DMS 273 treated with DMSO at 0.1 percent for 48 hours (cell line): ENCODE measurements at places on chromosomes 12 and 14.

GRCh38 chr14:104894331-104895206, 29.5 kb downstream of the CEP170B start:
- no peak for DNase-seq

- no peak for DNase-seq
Observed at GRCh38 chr12:115770643-115771042, 506.9 kb downstream of the MED13L start.

DNA sequence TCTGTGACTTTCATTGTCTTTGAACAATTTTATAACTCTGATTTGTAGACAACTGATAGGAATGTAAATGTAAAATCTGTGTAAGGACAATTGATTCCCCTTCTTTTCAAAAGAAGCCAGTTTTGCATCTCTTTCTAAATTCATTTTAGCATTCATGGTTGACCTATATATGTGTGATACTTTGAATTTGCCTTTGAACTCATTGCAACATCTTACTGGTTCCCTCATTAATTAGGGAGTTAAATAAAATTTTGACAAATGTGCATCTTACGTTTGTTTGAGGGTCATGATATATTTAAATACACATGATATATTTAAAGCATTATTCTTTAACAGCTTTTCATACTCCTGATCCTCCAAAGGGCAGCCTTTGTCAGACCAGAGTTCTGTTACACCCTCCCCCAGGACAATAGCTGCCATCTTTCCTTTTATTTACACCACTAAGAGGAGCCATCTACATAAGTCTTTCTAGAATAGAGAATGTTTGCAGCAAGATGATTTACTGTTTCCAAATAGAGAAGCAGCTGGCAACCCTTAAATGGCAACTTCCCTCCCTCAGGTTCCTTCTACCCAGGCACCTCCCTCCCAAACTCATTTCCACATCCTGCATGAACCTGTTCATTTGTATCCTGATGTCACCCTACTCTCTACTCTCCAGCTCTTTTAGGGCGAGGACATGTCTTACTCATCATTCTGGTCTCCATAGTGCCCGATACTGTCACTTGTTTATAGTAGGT, 40.2 kb upstream of the APPL2 start:
- DNase-seq = no peak

DNA sequence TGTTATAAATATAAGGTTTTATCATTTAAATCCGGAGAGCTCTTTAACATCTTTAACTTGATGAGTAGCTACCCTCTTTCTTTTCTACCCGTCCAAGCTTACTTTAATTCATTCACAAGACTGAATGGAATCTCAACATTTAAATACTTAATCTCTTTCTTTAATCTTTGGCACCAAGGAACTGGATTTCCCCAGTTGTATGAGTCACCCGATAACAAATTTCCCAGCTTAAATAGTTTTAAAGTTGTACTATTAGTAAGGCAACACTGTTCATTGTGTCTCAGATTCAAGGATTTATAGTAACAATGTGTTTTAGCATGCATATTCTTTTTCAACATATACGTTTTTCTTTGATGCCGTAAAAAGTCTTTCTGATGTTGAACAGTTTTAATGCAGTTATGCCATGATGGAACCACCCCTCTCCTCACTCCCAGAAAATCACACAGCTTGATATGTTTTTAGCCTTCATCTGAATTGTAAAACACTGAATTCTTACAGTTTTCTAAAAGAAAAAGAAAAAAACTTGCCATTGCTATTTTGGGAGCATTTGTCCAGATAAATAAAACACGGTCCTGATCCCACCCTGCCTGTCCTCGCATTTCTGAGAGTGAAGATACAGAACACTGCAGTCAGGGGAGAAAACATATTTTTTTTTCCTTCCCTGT, 16.0 kb upstream of the LRP6 start:
- DNase-seq = no peak

GRCh38 chr14:62957562-62957961, 87.7 kb downstream of the KCNH5 start:
- no peak for DNase-seq

GRCh38 chr14:103529383-103530365, 678 bp downstream of the TRMT61A start:
- no peak for DNase-seq

GRCh38 chr12:4439736-4440135, 5.9 kb downstream of the FGF6 start:
- DNase-seq = no peak

GRCh38 chr12:96236221-96236822, 42.1 kb downstream of the ELK3 start:
- DNase-seq = no peak

GRCh38 chr12:65876161-65876560, 51.9 kb downstream of the HMGA2 start:
- no peak for DNase-seq

DNA sequence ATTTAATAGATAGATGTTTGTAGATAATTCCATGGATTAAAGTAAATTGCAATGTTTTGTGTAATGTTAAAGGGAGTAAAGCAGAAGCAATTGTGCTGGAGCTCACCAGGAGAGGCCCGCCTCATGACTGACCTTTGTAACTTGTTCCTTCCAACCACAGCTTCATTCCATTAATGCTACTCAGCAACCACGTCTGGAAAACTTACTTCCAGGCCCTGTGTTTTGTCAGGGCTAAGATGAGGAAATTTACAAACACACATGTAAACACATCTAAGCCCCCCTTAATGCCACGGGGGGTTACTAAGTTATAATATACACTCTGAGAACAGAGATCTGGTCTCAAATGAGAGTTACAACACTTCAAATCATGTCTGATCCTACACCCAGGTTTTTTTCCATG, 12.4 kb downstream of the LUM start:
- DNase-seq = no peak

GRCh38 chr14:59633486-59633885, 56.9 kb upstream of the CCDC175 start:
- DNase-seq = no peak

GRCh38 chr12:112140728-112141127, 15.4 kb downstream of the TRAFD1 start:
- no peak for DNase-seq

DNA sequence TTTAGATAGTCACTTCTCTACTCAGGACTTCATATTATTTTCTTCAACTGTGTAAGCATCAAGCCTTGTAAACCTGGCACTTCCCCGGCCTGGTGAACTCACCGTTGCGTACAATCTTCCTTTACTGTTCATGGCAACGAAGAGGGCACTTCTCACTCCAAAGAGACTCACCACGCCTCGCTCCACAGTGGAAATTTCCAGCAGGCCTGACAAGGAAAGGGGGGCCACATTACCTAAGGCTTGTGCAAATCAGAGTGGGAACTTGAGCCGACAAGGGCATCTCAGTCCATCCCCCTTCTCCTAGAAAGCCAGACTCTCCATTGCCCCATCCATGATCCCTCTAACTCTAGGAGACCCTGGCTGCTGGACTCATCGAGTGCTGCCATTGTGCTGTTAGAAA, 1.6 kb downstream of the FGF6 start:
- no peak for DNase-seq

DNA sequence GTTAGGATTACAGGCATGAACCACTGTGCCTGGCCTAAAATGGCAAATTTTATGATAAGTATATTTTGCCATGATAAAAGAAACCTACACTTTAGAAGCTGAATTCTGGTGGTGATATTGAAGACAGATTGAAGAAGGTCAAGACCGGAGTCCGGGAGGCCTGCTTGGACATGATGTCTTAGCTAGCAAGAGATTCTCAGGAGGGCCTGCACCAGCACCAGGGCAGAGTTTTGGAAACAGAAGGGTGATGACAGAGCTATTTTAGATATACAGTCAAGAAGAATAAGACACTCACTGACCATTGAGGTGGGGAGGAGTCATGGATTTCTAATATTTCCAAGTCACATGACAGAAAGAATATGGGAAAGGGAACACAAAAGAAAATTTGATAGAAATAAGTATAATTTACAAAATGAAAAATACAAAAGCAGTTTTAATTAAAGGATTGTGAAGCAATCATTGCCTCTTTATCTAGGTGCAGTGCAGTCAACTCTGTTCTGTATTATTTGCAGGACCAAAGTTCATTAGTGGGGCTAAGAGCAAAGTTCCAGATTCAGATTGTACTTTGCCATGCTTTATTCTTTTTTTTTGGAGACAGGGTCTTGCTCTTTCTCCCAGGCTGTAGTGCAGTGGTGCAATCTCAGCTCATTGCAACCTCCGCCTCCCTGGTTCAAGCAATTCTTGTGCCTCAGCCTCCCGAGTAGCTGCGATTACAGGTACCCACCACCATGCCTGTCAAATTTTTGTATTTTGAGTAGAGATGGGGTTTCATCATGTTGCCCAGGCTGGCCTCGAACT, 9.3 kb upstream of the PPP4R3A start:
- DNase-seq = no peak

DNA sequence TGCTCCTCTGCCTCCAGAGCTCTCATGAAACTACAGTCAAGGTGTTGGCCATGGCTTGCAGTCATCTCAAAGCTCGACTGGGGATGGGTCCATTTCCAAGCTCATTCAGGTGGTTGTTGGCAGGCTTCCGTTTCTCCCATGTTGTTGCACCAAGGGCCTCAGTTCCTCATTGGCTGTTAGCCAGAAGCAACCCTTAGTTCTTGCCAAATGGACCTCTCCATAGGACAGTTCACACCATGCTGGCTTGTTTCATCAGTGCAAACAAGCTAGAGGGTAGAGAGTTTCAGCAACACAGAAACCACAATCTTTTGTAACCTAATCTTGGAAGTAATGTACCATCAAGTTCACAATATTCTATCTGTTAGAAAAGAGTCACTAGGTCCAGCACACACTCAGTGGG, 22.7 kb upstream of the PPM1A start:
- no peak for DNase-seq

DNA sequence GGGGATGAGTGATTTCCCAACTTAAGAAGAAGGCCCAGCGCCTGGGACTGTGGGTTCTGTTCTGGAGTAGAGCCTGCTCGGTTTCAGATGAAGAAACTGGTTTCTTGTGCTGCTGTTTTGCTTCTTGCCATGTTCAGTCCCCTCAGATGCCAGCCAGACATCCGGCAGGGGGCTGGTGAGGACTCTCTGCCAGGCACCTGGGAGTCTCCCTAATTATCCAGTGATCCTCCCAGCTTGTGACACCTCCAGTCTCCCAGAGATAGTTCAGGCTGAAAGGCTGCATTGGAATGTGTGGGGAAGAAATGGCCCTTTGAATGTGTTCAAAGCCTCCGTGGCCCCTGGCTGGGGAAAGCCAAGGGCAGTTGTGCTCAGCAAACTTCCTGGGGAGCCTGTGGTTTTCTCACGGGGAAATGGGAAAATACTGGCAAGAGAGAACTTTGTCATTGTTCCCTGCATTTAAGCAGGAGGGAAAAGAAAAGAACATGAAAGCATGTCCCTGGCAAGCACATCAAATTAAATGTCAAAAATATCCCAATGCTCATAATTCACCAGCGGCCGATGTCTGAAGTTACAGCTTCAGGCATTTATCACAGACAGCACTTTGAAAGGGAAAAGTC, 8.5 kb upstream of the SERPINA12 start:
- no peak for DNase-seq

- no peak for DNase-seq
Observed at GRCh38 chr12:106109168-106109910, 29.4 kb downstream of the NUAK1 start.

- DNase-seq = no peak
Observed at GRCh38 chr14:99231850-99232713, 39.9 kb downstream of the BCL11B start.

GRCh38 chr12:98123021-98123461, 392.3 kb upstream of the TMPO start:
- DNase-seq = no peak

GRCh38 chr12:19779395-19780056, 340.2 kb downstream of the AEBP2 start:
- no peak for DNase-seq

DNA sequence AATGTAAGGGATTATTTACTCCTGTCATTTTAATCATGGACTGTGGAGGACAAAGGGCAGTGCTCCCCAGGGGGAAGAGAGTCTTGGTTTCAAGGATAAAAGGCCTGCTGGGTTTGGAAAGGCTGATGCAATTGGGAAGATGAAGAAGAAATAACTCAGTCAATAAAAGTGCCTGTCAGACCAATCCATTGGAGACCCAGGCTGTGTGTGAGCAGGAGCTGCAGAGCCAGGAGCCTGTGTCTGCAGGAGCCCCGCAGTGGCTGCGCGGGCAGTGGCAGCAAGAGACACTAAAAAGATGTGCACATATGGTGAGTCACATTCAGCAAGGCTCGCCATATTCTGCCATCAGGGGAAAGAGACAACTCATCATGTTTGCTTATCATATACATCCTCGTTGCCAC, 90.4 kb downstream of the CRACR2A start:
- DNase-seq = no peak

DNA sequence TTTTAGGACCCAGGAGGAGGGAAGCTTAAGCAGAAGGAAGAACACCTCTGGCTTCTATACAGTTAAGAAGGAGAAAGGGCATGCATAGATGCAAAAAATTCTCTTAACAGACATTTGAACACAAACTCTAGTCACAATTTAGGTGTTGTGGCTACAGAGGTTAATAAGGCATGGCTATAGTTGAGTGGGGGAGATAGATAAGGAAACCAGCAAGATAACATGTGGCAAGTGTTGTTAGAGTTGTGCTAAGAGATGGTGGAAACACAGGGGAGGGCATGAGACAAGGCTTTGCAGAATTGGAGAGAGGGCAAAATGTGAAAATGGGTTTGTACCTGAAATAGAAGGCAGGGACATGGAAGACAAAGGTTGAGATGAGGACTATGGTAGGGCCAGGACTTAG, 88.9 kb downstream of the MSRB3 start:
- DNase-seq = no peak

DNA sequence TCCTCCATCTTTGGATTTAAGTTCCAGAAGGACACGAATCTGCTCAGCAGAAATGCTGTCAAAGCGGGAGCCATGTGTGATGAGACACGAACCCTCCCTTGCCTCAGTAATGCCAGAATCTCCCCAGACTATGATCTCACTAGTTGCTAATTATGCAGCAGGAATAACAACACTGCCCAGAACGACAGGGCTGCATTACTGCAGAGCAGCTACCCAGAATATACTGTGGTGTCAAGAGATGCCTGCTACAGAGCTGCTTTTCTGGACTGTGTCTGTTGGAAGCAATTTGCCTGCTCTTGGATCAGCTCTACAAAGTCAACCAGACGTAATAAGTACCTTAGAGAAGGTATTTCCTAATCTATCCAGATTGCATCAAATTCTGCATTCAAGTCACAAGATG, 5.5 kb downstream of the CSRNP2 start:
- DNase-seq = no peak

- no peak for DNase-seq
Observed at GRCh38 chr12:76878099-76878898, 520 bp downstream of the CSRP2 start.

DNA sequence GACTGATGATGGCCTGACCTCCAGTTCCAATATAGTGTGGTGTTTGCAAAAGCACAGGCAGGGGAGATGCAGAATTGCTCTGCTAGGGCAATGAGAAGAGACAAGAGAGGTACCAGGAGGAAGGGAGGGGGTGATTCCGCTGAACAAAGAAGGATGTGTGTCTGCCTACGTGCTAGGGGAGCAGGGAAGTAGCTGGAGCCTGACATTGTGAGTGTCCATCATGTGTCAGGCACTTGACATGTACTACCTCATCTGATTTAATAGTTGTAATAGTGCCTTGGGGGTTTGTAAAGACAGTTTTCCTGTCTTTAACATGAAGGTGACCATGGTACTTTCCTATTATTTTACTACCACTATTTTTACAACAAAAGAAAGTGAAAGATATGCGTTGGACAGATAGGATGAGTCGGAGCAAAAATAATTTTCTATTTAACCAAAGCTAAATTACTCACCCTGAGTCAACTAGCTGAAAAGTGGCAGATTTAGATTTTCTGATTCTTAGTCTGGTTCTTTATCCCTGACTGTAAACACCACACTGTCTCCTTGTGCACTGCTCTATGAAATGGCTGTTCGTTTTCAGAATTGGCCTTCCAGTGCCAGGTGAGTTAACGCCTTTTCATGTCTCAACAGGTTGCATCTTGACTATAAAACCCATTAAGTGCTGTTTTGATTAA, 33.7 kb upstream of the TEAD4 start:
- no peak for DNase-seq
